Fibroblast of lung (primary cell): ENCODE measurements at places on chromosomes 4 and X. TPM values are rescaled to one million over a fixed set of nuclear protein-coding genes. Genes with fewer than 3 reads are reported as not detected.

ZNF157 gene
- total RNA-seq, result 0.17 and 0.26 TPM in 2 replicates

DNA sequence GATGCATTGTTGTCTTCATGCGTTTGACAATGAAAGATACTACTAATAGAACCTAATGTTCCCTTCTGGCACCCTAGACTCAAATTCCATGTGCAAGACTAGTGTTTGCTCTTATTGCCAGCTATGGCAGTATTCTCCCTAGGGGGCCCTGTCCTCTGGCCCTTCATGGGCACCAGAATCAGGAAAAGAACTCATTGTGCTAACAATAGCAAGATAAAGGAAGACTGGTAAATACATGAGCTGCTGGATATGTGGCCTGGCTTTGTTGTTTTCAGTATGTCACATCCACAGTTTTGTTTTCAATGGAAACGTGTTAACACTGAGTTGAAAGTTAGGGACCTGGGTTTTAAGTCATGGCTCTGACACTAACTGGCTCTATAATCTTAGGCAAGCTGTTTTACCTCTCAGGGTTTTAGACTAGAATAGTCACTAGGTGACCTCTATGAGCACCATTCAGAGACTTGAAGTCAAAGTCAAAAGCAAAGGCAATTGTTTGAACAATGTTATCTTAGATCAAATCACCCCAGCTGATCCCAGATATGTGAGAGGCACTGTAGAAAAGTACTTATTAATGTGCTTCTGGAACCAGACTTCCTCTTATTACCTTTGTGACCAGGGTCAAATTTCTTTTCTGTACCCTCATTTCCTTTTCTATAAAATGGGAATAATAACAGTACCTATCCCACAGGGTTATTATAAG, 253.7 kb upstream of the DIAPH2 start:
- H3K4me3 ChIP-seq, result no peak overlapping the region
- peaks cover 4% of the 10 kb centered on the region for H3K4me1 ChIP-seq
- no peaks in the 10 kb centered on the region for H3K27me3 ChIP-seq
- no peaks in the 10 kb centered on the region for H3K36me3 ChIP-seq
- DNase-seq, result no peak
- H3K27ac ChIP-seq, result no peak overlapping the region

DNA sequence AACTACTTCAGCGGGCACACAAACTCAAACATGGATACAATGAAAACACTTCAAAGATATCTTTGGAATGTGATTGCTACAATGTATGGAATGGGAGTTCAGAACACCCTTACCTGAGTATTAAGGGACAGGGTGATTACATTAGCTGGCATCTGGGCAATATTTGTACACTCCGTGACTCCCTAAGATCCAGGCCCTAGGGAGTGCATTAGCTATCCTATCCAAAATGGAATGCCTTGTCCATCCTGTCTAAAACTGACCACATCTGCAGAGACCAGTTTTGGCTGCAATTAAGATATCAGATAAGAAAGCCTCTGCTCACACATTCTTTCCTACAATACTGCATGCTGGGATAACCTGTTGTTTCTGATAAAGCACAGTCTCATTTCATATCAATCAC, 176.6 kb upstream of the EMCN start:
- H3K27ac ChIP-seq, result no peak overlapping the region
- no peaks in the 10 kb centered on the region for H3K4me1 ChIP-seq
- H3K36me3 ChIP-seq, result no peaks in the 10 kb centered on the region
- H3K4me3 ChIP-seq, result no peak overlapping the region
- no peaks in the 10 kb centered on the region for H3K27me3 ChIP-seq

GRCh38 chr4:172270397-172270796, 457.2 kb downstream of the GALNTL6 start:
- H3K27me3 ChIP-seq, result no peaks in the 10 kb centered on the region
- no peaks in the 10 kb centered on the region for H3K4me1 ChIP-seq
- no peak overlapping the region for H3K27ac ChIP-seq
- no peaks in the 10 kb centered on the region for H3K36me3 ChIP-seq
- DNase-seq, result no peak

PLK4 gene
- 1.3 and 5.9 TPM in 2 replicates for total RNA-seq

NEUROG2 gene
- total RNA-seq, result not detected in 2 replicates

DNA sequence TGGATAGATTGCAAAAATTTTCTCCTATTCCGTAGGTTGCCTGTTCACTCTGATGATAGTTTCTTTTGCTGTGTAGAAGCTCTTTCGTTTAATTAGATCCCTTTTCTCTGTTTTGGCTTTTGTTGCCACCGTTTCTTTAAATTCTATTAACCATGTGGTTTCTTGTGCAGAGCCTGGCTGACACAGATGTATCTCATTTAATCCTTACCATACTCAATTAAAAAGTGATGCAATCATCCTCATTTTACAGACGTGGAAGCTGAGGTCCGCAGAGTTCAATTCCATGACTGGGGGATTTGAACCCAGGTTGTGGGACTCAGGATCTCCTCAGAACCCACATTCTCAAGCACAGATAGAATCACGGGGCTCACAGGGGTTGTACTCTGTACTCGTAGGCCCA, 66.7 kb downstream of the SORCS2 start:
- no peaks in the 10 kb centered on the region for H3K4me1 ChIP-seq
- peaks cover 16% of the 10 kb centered on the region for H3K27me3 ChIP-seq
- no peaks in the 10 kb centered on the region for H3K36me3 ChIP-seq
- no peak overlapping the region for H3K27ac ChIP-seq
- DNase-seq, result no peak

DNA sequence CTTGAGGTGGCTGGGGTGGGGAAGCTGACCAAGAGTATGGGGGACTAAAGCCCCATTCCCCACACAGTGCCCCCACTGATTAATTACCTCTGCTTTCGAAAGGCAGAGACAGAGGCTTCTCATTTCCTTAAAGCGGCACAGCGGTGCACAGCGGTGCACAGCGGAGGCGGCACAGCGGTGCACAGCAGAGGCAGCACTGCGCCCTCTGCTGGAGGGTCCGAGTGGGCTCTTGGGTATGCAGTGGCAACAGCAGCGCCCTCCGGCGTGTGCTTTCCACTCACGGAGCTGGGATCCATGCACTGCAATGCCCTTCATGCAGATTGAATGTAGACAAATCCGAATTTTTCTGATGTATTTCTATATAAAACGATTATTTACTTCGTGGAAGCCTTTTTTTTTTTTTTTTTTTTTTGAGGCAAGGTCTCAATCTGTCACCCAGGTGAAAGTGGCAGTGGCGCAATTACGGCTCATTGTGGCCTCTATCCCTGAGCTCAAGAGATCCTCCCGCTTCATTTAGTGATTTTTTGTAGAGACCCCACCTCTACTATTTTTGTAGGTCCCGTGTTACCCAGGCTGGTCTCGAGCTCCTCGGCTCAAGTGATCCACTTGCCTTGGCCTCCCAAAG, 19.7 kb upstream of the PRPS2 start:
- H3K4me1 ChIP-seq, result no peaks in the 10 kb centered on the region
- no peak overlapping the region for H3K27ac ChIP-seq
- H3K4me3 ChIP-seq, result no peak overlapping the region
- peak; percentile 19 for DNase-seq
- H3K36me3 ChIP-seq, result no peaks in the 10 kb centered on the region

SMR3B gene
- total RNA-seq, result not detected in 2 replicates

DNA sequence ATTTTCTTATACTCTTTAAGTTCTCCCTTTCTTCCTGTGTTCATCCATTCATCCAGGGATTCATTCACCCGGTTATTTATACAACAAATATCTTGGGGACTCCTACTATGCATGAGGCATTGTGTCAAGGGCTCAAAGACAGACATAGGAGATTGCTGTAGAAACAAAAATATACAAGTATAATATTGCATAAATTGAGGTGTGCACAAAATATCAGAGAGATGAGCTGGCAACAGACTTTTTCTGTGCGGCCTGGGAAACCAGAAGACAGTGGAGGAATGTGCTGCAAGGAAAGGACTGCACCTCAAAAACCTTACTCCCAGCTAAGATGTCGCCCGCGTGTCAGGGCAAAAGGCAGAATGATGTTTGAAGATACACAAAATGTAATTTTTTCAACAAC, 9.6 kb downstream of the OTOP1 start:
- H3K27me3 ChIP-seq, result no peaks in the 10 kb centered on the region
- no peak overlapping the region for H3K4me3 ChIP-seq
- no peaks in the 10 kb centered on the region for H3K4me1 ChIP-seq
- H3K36me3 ChIP-seq, result no peaks in the 10 kb centered on the region
- DNase-seq, result peak; percentile 37
- no peak overlapping the region for H3K27ac ChIP-seq

DNA sequence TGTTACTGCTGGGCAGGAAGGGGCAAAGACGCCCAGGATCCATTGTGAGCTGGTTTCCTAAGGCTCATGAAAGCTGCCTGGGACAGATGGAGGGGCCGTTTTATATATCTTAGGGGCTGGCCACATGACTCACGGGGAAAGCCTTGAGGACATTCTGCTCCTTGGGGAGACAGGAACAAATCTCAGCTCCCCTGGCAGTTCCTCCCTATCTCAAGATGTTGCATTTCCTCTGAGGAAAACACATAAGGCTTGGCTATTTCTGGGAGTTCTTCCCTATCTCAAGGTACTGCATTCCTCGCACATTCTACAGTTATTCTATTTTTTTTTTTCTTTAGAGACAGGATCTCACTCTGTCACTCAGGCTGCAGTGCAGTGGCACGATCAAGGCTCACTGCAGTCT, 804.6 kb upstream of the TENM3 start:
- H3K4me1 ChIP-seq, result no peaks in the 10 kb centered on the region
- no peaks in the 10 kb centered on the region for H3K36me3 ChIP-seq
- no peak for DNase-seq

MAGEB2 gene
- total RNA-seq, result not detected in 2 replicates

POLN gene
- 4.9 and 5.6 TPM in 2 replicates for total RNA-seq

GRCh38 chrX:42585842-42586621, 191.9 kb downstream of the PPP1R2C start:
- H3K4me3 ChIP-seq, result no peak overlapping the region
- no peak overlapping the region for H3K27ac ChIP-seq
- no peaks in the 10 kb centered on the region for H3K27me3 ChIP-seq
- H3K4me1 ChIP-seq, result no peaks in the 10 kb centered on the region

DNA sequence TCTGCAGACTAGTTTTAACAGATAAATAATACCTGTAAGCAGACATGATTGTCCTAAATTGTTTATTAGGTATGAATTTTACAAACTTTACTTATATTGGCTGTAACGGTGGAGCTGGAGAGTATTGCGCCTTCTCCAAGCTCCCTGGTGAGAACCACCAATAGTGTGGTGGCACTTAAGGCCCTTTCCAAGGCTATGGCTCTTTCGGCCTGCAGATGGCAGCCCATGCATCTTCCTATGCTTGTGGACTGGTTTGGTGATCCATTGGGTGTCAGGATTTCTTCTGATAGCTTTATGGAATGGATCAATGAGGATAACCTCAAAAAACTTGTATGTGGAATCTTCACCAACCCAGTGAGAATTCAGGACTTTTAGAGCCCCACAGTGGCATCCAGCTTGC, 7.8 kb downstream of the LARP1B start:
- no peak overlapping the region for H3K4me3 ChIP-seq
- no peaks in the 10 kb centered on the region for H3K27me3 ChIP-seq
- peak; percentile 24 for DNase-seq
- H3K4me1 ChIP-seq, result no peaks in the 10 kb centered on the region

- H3K4me1 ChIP-seq, result no peaks in the 10 kb centered on the region
- no peak overlapping the region for H3K27ac ChIP-seq
- H3K27me3 ChIP-seq, result no peaks in the 10 kb centered on the region
- no peak for DNase-seq
Observed at GRCh38 chr4:64670647-64671046, 261.4 kb upstream of the TECRL start.

- H3K27ac ChIP-seq, result no peak overlapping the region
- H3K4me3 ChIP-seq, result no peak overlapping the region
- DNase-seq, result no peak
- no peaks in the 10 kb centered on the region for H3K36me3 ChIP-seq
Observed at GRCh38 chr4:102551958-102552565, 50.9 kb downstream of the NFKB1 start.

DNA sequence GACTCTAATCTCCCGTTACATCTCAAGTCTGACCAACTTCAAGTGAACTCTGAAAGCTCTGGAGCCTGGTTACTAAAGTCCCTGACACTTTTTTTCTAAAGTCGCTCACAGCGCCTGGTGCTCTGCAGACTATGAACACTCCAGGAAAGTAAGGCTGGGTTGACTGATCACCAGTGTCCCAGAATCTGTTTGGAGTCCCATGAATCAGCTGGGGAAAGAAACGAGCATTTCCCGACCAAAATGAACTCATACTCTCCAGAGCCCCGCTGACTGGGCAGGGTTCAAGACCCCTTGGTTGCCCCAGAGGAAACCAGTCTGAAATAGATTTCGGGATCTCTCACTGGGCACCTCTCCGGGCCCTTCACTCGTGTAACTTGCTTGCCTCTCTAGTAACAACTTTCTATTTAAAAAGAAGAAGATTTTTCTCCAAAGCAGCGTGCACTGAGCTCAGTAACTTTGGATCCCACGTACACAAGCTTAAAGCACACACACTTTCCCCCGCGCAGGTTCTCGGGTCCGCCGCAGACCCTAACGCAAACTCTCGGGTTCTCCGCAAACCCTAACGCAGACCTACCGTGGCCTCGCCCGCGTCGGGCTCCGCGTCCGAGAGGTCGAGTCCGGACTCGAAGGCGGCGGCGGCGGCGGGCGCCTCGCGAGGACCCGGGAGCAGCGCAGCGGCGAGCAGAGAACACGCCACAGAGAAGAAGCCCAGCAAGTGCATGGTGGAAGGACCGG, 964 bp downstream of the VEGFC start:
- H3K27me3 ChIP-seq, result no peaks in the 10 kb centered on the region
- peak; percentile 75 for DNase-seq
- H3K27ac ChIP-seq, result peak overlapping the region; percentile 96
- H3K4me1 ChIP-seq, result peaks cover 9% of the 10 kb centered on the region
- no peaks in the 10 kb centered on the region for H3K36me3 ChIP-seq
- peak overlapping the region; percentile 85 for H3K4me3 ChIP-seq

DNA sequence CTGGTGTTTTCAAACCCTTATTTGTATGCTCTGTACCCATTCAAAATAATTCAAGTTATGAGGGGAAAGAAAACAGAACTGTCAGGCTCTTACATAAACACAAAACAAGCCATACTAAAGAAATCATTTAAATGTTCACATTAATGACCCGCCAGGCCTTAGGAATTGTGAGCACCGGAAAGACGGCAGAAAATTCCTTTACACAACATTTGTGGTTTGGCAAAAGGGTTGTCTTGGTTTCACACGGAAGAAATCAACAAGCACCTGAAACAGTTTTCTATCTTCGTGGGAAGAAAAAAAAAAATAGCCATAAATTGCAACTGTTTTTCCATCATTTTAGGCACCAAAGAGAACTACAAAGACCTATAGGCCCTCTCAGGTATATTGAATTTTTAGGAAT, 188.5 kb upstream of the FTHL17 start:
- peak; percentile 80 for DNase-seq
- no peaks in the 10 kb centered on the region for H3K4me1 ChIP-seq
- no peak overlapping the region for H3K27ac ChIP-seq
- H3K36me3 ChIP-seq, result no peaks in the 10 kb centered on the region
- no peak overlapping the region for H3K4me3 ChIP-seq

GRCh38 chr4:142324572-142324971, 521.5 kb downstream of the INPP4B start:
- no peaks in the 10 kb centered on the region for H3K36me3 ChIP-seq
- no peak overlapping the region for H3K27ac ChIP-seq
- H3K4me3 ChIP-seq, result no peak overlapping the region
- no peaks in the 10 kb centered on the region for H3K27me3 ChIP-seq

GRCh38 chrX:19617550-19617949, 102.2 kb upstream of the MAP3K15 start:
- H3K27me3 ChIP-seq, result no peaks in the 10 kb centered on the region
- no peak overlapping the region for H3K4me3 ChIP-seq
- H3K36me3 ChIP-seq, result no peaks in the 10 kb centered on the region
- H3K4me1 ChIP-seq, result no peaks in the 10 kb centered on the region
- H3K27ac ChIP-seq, result no peak overlapping the region
- DNase-seq, result no peak
